ENCODE measurements at places on chromosomes 6 and 20.

DNA sequence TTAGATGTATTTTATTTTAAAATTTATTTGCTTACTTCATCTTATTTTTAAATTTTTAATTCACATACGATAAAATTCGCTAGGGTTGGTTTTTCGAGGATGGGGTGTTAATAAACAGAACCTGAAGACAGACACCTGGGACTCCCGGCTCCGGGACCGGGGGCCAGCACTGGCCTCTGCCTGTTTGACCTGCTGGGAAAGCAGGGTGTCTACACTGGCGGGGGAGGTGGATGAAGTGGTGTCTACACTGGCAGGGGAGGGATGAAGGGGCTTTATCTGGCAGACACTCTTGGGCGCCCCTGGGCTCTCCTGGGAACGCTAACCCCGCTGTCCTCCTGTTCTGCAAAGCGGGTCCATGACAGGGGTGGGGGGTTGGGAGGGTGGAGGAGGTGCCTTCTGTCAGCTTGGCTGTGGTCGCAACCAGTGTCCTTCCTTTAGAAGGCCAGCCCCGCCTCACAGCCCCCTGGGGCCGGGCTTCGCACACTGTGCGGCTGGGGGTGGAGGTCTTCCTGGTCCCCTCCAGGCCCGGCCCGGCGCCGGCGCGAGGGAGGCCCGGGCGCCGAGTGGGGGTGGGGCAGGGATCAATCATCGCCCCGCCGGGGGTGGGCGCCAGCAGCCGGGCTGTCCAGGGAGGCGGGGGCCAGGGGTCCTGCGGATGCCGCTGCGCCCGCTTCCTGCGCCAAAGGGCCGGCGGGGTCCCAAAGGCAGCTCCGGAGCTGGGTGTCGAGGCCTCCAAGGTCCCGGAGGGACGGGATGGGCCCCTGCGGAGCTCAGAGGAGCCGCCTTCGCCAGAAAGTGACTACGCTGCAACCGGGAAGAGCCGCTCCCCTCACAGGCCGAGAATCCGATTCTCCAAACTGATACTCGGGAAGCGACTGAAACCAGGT, 1.8 kb downstream of the GATA5 start:
- DNase-seq = peak; percentile 79

GRCh38 chr6:122817766-122818165, 28.7 kb downstream of the SMPDL3A start:
- no peak for DNase-seq

DNA sequence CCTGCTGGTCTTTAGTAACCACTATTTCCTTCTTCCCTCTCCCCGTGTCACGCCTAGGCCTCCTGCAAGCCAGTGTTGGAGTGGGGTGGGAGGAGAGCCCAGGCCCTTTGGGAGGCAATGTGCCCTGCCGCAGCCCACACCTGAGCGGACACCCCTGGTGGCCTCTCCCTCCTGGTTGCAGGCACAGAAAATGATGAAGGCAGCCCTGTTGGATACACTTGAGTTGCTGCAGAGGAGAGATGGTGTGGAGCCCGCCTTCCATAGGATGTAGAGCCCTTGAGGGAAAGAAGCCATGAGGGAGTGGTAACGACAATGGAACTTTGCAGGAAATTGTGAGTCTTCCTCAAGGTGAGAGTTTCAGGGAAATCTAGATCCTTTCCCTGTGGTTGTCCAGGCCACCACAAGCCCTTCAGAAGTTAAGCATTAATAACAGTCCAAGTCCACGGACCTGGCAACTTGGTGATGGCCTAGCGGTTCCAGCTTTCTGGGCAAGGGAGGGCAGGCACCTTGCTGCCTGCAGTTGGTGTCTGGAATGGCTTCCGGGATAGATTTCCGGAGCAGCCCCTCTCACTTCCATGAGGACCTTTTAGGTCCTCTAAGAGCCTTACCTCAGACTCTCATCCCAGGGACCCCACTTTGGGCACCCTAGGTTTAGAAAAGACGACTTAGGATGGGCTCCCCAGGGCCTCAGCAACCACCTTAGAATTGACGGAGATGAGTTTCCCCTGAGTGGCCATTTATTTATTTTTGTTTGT, 67.3 kb upstream of the NXT1 start:
- DNase-seq = no peak

DNA sequence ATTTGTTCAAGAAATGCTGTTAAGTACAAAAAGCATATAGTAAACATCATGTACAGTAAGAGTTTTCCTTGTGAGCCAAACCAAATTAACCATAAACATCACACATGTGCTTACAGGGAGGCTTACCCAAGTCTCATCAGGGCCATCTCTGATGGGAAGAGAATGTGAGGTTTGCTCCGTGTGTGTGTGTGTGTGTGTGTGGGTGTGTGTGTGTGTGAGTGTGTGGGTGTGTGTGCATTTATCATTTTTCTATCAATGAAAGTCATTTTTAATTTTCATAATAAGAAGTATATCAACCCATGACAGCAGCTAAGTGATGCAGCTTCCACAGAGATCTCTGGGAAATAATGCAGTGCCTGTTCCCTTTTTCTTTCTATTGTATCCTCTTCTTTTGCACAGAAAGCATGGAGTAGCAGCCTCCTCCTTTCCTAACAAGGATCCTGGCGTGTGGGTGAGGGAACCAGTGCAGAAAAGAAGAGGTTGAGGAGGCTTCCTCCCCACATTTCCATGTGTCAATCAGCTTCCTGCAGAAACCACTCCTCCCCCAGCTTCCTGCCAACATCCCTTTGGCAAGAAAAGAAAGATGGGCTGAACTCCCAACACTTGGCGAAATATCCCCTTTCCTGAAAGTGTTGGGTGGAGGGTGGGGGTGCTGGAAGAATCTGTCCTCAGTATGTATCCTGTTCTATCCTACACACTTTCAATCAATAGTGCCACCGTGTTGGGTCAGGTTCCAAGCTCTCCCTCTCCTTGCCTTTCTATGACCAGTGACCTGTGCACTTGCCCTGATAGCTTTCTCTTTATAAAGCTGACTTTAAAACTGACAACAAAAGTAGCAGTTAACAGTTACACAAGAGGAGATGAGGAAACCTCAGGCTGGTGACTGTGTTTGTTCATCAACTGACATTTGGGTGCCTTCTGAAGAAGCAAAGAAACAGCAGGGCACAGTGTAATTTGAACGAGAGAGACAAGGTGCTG, 251.8 kb upstream of the CITED2 start:
- no peak for DNase-seq

DNA sequence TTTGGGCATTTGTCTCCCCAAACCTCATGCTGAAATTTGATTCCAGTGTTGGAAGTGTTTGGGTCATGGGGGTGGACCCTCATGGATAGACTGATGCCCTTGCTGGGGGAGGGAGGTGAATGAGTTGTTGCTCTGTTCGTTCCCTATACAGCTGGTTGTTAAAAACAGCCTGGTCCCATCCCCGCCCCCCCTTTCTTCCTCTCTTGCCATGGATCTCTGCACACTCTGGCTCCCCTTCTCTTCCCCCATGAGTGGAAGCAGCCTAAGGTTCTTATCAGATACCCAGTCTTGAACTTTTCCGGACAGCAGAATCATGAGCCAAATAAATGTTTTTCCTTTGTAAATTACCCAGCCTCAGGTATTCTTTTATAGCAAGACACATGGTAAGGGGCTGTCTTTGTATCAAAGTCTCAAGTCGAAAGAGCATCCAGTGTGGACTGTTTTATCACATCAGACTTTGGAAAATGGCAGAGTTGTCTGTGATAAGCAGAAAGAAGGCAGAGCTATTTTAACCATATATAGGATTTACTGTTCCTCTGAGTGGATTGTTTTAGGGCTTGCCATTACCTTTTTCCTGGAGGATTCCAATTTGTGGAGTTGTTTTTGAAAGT, 31.2 kb downstream of the SLC9A8 start:
- no peak for DNase-seq

DNA sequence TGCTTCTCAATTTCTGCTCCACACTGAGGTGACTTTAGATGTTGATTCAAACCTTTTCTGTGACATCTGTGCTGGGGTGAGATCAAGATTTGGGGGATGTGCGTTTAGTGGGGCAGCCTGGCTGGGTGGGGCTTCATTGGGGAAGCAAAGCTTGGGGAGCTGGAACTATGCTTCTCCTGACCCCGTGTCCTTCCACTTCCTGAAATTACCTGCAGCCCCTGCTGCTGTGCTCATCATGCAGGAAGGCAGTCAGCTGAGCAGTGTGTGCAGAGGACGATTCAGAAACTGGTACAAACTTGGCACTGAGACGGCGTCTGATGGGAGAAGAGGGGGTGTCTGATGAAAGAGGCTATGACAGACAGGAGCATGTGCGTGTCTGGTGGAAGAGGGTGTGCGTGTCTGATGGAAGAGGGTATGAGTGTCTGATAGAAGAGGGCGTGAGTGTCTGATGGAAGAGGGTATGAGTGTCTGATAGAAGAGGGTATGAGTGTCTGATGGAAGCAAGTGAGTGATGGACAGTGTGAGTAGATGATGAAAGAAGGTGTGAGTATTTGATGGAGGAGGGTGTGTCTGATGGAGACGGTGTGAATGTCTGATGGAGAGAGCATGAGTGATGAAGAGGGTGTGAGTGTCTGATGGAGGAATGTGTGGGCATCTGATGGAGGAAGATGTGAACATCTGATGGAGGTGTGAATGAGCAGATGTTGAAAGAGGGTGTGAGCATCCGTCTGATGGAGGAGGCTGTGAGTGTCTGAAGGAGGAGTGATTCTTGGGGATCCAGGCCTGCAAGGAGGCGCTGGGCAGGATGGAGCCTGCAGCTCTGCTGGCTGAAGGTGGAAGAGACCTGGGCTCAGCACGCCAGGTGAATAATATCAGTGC, 103.4 kb downstream of the SYCP2 start:
- no peak for DNase-seq

DNA sequence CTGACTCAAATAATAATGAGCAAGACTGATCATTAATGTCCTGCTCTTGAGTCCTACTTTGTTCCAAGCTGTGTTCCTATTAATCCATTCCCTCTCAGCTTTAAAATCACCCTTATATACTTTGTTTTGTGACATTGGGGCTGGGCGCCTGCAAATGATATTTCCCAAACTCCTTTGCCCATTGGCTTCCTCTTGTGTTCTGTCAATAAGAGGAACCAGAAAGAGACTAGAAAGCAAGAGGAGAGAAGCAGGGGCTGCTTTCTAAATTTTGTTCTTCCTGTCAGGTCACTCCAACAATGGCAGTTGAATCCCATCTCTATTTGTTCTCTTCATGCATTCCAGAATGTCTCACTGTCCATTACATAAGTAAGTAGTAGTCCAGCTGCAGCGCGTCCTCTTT, 21.6 kb upstream of the TRIM27 start:
- DNase-seq = no peak

All from right lung (tissue), 10 donors.